ENCODE measurements at places on chromosomes 5 and 9.

- DNase-seq, result no peak
Observed at GRCh38 chr9:126480813-126481212, 132.9 kb upstream of the LMX1B start.

DNA sequence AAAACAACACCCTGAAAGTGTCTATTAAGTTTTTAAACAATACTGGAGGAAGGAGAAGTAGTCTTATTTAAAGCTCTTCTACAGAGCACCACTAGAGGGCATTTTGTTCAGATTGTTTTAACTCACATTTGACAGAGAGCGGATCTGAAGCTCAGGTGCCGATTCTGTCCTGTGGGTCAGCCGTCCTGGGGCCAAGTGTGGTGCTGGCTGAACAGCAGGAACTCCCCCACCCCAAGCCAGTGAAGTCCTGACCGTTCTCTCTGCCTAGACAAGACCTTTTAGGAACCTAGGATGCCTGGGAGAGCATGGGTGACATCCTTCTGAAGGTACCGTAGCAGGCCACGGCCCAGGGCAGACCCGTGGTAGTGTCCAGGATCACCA lies 3.9 kb downstream of the EXOC3 start:
- DNase-seq, result no peak

DNA sequence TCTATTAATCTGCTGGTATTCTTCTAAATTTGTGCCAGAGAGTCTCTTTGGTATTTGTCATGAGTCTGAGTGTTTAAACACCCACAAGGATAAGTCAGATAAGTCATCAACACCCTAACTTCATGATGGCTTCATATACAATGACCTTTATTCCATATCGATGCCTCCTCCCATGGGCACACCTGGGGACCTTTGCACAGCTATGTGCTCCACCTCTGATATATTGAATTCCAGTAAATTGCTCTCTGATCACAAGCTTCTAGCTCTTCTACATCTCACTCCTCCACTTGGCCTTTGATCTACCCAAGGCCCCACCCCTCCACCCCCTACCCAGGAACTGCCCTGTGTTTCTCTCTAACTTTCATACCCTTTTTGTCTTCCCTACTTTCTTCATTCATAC lies 102.7 kb upstream of the MIER3 start:
- DNase-seq, result no peak

GRCh38 chr9:70668751-70669150 lies 254.3 kb upstream of the KLF9 start:
- no peak for DNase-seq

- DNase-seq, result no peak
Observed at GRCh38 chr5:31059889-31060288, 133.6 kb upstream of the CDH6 start.

- DNase-seq, result no peak
Observed at GRCh38 chr9:83503866-83504265, 34.3 kb downstream of the FRMD3 start.

DNA sequence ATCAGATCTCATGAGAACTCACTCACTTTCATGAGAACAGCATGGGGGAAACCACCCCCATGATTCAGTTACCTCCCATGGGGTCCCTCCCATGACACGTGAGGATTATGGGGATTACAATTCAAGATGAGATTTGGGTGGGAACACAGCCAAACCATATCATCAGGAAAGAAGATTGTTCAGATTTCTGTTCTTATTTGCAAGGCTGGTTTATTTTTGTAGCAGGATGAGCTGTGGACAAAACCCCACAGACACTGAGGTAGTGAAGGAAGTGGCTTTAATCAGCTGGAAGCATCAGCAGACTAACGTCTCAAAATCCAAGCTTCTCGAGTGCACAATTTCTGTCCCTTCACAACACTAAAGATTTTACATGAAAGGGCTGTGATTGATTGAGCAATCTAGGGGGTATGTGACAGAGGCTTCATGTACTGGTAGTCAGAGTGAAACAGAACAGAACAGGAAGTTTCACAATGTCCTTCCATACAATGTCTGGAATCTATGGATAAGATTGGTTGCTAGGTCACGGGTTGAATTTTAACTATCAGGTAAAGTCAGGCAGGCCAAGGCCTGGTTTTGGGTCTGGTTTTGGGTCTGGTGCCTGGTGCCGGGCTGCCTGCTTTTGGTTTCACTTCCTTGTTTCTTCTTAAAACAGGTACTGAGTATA lies 91.3 kb upstream of the ZNF366 start:
- DNase-seq, result no peak

DNA sequence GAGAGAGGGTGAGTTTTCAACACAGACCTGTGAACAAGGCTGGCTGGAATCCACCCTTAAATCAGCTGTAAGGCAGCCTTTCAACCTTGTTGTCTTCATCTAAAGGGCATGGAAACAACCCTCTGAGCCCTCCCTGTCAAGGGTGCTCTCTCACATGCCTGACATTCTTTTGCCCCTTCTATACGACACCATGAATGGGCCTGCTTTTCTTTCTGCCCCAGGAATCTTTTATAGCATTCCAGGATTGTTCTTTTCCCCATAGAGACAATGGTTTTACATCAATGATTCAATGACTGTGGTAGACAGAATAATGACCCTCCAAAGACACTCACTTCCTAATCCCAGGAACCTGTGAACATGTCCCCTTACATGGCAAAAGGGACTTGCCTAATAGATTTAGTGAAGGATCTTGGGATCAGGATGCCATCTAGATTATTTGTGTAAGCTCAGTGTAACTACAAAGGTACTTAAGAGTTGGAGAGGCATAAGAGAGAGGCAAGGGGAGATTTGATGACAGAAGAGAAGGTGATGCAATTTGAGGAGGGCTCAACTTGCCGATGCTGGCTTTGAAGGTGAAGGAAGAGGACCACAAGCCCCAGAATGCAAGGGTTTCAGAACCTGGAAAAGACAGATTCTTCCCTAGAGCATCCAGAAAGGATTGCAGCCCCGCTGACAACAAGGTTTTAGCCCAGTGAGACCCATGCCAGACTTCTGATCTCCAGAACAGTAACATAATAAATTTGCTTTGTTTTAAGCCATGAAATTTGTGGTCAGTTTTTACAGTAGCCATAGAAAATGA lies 29.2 kb upstream of the HMHB1 start:
- DNase-seq, result no peak

GRCh38 chr9:95985440-95986055 lies 110.1 kb downstream of the ERCC6L2 start:
- DNase-seq, result no peak

- no peak for DNase-seq
Observed at GRCh38 chr5:165723931-165724330, 2218.5 kb downstream of the MAT2B start.

DNA sequence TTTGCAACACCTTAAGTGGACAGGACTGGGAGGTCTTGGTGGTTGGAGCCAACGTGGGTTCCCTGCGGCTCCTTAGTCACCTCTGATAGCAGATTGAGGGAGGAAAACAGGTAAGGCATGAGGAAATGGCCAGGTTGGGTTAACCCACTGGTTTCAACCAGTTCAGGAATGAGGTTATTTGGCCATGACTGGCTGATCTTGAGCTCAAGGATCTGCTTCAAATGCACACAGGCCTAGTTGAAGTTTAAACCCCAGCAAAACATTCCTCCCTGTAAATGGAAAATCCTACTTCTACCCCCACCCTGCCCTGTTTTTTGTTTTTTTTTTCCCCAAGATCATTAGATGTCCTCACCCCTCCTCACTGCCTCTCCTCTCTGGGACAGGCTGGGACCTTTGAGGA lies 3.2 kb upstream of the NUP214 start:
- no peak for DNase-seq

- DNase-seq, result no peak
Observed at GRCh38 chr5:14666357-14666756, 1.8 kb downstream of the OTULIN start.

- no peak for DNase-seq
Observed at GRCh38 chr5:179870403-179870903, 11.8 kb upstream of the MRNIP start.

DNA sequence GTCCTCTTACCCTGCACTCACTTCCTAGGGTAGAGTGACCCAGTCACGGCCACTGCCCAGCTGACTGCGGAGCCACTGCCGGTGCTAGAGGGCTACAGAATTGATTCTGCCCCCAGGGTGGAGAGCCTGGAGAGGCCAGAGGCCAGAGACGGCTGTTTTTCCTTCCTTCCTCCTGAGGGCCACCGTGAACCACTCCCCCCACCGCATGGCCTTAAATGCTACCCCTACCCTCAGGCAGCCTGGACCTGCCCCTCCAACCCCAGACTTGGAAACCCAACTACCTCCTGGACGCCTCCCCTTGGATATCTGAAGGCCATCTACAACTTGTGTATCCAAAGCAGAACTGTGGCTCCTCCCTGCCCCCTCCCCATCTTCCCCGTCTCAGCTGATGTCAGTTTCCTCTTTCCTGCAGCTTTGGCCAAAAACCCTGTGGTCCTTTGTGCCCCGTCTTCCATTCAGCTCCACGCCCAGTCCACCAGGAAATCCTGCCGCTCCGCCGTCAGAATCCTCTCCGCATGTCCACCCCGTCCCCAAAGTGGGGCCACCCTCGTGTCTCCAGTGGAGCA lies 16.3 kb downstream of the SH2D3C start:
- DNase-seq, result no peak

GRCh38 chr5:45643056-45643455 lies 53.1 kb downstream of the HCN1 start:
- DNase-seq, result no peak

DNA sequence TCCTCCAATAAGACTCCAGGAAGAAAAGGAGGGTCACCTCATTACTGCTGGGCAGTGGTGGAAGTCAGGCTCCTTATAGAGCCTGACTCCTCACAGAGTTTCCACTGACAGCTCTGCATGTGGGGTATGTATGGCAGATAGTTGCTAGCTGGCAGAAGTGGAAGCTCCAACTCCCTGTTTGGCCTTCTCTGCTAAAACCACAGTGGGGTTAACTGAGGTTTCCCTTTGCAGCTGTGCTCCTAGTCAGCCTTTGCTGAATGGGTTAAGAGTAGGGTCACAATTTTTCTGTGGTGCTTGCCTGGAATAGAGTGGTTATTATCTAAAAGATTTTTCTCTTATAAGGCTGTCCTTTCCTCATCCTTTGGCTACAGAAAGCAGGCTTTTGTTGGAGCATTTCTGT lies 327.5 kb downstream of the FBXL17 start:
- no peak for DNase-seq

DNA sequence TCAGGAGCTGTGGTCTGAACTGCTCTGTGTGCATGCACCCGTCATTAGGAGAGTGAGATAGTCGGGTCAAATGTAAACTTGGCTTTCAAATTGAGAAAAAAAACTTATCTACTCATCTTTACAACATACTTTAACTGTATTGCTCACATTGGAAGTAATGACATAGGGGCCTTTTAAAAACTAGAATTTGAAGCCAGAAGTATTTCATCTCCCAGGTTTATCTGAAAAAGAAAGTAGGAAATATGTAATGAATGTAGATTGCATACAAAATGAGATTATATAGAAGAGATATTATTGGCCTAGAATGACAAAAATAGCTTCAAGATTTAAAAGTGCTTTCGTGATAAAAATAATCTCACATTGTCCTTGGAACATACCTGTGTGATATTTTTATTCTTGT lies 24.3 kb downstream of the RGS7BP start:
- no peak for DNase-seq

- no peak for DNase-seq
Observed at GRCh38 chr5:101159006-101159405, 255.9 kb upstream of the ST8SIA4 start.

DNA sequence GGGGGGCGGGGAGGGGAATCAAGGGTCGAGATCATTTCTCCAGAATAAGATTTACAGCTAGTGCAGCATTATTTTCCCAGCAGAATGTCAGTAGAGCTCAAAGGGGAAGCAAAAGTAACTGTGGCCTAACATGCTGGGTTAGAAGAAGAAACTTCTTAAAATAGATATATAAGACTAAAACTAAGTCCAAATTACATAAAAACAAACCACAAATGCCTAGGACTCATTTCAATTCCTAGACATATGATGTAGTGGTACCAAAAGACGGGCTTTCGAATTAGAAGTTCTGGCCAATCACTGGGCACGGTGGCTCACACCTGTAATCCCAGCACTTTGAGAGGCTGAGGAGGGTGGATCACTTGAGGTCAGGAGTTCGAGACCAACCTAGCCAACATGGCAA lies 20.8 kb upstream of the MELK start:
- no peak for DNase-seq

DNA sequence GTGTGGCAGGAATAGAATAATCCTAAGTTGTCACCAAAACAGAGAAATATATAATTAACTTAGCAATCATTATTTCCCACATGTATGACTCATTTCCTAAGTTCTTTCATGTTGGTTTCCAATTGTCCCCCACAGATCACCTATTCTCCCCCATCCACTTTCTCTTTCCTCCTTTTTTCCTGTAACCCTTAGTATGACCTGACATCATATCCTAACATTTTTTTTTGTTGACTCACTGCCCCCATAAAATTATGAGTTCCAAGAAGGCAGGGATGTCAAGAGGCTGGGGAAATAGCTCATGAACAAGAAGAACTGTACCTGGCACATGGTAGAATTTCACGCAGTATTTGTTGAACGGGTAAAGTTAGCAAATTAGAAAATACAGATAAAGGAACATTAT lies 186.7 kb downstream of the DCP2 start:
- no peak for DNase-seq

GRCh38 chr5:135030956-135031812 lies 2.8 kb downstream of the PITX1 start:
- DNase-seq, result no peak

- DNase-seq, result no peak
Observed at GRCh38 chr5:68245319-68245718, 29.8 kb downstream of the PIK3R1 start.

GRCh38 chr5:72937517-72938061 lies 18.3 kb upstream of the FCHO2 start:
- DNase-seq, result no peak

DNA sequence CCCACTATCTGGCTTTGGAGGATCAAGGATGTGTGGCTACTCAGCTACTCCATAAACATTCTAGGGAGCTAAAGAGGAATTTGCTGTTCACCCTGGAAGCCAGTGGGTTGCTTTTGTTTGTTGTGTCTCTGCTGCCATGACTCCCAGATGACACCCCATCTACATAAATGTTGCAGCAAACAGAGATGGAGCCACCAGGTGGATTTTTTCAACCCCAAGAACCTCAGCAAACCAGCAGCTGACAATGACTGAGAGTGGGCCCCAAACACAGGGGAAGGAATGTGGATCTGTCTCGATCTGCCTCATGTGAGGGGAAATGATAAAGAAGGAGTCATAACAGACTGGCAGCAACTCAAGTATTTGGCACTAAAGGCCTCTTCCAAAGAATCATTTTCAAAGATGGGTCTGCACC lies 132.7 kb upstream of the TNC start:
- no peak for DNase-seq

DNA sequence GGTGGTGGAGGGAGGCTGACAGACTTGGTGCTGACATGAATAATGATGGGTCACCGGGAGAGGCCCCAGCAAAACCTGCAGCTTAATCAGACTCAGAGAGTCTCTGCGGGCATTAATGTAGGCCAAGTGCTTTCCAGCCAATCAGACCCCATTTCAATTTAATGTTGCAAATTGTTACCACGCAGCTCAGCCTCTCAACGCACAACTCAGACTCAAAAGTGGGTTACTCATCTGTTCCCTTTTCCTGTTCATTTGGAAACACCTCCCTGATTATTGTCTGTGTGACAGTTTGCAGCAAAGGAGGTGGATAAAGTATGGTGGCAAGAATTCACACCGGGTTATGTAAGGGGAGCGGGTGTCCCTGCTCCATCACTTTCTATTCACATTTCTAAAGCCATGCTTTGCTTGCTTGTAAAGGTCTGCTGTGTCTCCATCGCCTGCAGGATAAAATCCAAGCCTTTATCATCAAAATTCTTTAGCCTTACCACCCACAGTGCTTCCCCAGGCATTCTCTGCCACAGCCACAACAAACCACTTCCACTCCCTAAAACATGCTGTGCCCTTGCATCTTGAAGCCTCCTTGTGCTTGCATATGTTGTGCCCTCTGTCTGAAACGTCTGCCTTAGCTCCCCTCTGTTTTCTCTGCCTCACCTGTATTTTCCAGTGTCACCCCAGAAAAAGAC lies 156.5 kb downstream of the ASTN2 start:
- DNase-seq, result no peak

All from hindlimb muscle (tissue), 1 donor.